ENCODE measurements at places on chromosomes 12 and 14.

DNA sequence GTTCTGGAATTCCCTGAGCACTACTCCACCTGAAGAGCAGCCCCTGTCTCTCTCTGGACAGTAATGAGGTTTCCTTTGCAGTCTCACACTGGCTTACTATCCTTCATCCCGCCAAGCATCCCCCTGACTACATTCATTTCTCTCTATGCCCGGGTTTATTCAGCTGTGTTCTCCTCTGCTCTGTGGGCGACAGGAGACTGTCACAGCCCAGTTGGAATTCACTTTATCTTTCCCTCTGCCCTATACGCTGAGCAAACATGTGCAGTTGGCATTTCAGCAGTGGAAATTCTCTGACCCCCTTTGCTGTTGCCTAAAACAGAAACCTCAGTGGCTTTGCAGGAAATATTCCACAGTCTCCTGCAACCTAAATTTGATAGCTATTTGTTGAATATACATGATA, 83.5 kb upstream of the MAX start:
- DNase-seq: no peak

GRCh38 chr14:56955745-56956144, 145.5 kb upstream of the OTX2 start:
- no peak for DNase-seq

DNA sequence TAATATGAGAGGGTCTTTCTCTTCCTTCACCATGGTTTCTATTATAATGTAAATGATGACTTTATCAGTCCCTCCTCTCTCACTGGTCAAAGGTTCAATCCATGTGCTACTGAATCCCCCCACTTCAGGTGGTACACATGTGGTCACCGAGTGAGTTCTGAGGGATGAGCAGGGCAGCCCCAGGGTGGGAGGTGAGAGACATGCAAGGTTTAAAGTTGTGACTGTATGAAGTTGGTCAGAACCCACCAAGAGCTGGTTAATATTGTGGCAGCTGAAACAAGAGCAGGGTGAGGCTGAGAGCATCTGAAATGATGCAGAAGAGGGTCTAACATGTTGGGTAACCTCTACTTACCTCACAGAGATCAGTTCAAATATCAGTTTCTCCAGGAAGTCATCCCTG, 444.7 kb upstream of the FBXO33 start:
- no peak for DNase-seq

DNA sequence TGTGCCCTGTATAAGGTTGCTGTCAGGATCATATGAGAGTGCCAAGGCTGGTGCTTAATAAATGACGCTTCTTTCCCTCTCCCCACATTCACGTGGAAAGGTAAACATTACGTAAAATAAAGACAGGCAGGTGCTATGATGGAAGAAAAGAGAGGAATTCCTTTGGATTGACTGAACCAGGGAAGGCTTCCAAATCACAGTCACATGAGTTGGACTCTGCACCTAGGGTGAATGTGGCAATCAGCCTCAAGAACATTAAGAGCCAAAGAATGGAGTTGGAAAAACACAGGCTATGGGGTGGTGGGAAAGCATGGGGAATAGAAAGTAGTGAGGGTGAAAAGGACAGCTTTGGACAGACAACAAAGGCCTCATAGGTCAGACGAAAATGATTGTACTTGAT, 473.1 kb downstream of the VRK1 start:
- no peak for DNase-seq

DNA sequence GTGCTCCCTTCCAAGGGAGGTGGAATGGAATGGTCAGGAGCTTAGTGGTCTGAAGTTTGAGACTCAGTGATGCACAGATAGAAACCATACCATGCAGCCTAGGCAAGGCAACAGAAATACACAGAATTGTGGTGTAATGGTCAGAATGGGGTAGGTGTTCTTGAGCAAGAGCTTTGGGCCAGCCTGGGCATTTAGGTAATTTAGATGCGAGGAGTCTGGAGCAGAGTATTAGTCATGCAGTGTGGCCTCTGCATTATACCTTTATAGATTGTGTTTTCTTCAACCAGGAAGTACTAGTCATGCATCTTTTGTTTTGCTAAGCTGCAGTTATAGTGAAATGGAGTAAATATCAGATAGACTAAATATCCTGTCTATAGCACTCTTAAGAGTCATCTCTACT, 118.3 kb downstream of the DAAM1 start:
- no peak for DNase-seq

- no peak for DNase-seq
These were observed 26.4 kb downstream of the IFT43 start for GRCh38 chr14:76011930-76012329.

GRCh38 chr14:70666361-70666686, 24.6 kb downstream of the TTC9 start:
- DNase-seq: no peak

DNA sequence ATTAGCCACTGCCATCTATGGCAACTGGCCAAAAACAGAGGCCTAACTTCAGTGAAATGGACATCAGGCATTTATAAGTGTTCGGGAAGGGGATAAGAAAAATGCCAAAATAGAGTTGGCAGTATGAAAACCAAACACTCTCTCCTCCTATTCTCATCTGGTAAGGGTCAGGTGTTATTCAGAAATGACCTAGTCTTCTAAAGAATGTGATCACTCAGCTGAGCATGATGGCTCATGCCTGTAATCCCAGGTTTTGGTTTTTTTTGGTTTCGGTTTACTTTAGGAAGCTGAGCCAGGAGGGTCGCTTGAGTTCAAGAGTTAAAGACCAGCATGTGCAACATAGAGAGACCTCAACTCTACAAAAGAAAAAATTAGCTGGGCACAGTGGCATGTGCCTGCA, 170.3 kb downstream of the GRIN2B start:
- DNase-seq: no peak

DNA sequence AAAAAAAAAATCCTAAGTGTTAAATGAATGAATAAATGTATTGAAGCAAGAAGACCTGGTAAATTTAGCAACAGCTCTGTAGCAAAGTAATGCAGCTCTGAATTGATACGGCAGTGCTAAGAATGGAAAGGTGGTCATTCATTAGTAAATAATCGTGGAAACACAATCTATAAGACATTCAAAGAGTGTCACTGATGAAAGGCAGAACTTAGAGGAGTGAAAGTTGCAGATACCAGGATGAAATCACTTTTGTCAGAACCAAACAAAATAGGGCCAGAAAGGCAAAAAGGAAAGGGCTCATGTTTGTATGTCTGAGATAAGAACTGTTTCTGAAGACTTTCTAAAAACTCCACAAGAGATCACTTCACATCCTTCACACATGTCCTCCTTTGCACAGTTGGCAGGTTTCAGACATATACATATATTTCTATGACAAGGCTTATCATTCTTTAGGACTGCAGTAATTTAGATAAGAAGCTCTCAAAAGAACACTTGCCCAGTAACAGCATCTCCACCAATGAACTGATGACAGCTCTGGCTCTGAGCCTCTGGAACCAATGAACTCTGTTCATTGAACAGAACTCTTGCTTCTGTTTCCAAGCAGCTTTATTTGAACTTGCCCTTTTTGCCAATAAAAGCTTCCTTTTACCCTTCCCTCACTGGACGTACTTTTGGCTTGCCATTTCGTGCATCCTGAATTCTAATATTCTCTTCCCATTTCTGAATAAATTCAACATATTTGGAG, 4.2 kb upstream of the LRR1 start:
- DNase-seq: no peak

- DNase-seq: no peak
These were observed 57.2 kb downstream of the SIX6 start for GRCh38 chr14:60566101-60566500.

- no peak for DNase-seq
These were observed 65.0 kb downstream of the RFLNA start for GRCh38 chr12:124359671-124360581.

DNA sequence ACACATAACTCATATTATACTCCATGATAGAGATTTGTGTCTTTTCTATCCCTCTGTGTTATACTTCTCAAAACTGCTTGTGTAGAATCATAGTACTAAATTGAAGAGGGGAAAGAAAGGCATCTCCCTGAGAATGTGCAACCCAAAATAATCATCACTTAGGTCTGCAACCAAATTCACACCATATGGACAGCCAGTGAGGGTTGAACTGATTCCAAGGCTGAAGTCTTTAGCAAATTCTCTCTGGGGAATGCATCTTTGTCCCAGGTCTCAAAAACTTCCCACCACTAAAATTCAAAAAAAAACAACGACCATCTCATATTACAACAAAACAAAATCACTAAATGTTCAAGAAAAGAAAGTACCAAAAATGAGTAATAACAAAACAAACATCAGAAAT, 11.0 kb downstream of the ZFC3H1 start:
- DNase-seq: no peak

- DNase-seq: no peak
These were observed 18.1 kb downstream of the RFC5 start for GRCh38 chr12:118034429-118035189.

DNA sequence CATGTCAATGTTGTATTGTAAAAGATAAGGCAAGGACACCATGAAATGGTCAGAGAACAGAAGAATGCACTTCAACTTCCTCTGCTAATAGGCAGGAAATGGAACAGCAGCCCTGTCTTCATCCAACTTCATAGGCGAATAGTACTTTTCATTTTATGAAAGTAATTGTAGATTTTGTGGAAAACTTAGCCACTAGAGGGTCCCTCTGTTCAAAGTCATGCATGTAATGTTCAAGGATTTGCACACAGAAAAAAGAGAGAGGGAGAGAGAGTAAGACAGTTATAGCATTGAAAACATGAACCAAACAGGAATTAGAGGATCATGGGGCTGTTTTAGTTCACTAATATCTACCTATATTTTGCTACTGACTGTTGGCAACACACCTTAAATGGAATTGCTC, 172.2 kb downstream of the FLRT2 start:
- no peak for DNase-seq

GRCh38 chr14:23056956-23057756, at the start of gene CDH24:
Gene CDH24 (minus strand): TSS chr14:23057520. CDS start chr14:23055733, 1,787 bp downstream.
- DNase-seq: peak; percentile 63

GRCh38 chr14:50350975-50351374, 38.9 kb downstream of the DMAC2L start:
- no peak for DNase-seq

GRCh38 chr12:101021911-101022388, 188.1 kb downstream of the SLC5A8 start:
- no peak for DNase-seq

- no peak for DNase-seq
These were observed 263.2 kb downstream of the SEC23A start for GRCh38 chr14:38839694-38840365.

GRCh38 chr12:17239874-17240273, 633.9 kb upstream of the LMO3 start:
- no peak for DNase-seq

DNA sequence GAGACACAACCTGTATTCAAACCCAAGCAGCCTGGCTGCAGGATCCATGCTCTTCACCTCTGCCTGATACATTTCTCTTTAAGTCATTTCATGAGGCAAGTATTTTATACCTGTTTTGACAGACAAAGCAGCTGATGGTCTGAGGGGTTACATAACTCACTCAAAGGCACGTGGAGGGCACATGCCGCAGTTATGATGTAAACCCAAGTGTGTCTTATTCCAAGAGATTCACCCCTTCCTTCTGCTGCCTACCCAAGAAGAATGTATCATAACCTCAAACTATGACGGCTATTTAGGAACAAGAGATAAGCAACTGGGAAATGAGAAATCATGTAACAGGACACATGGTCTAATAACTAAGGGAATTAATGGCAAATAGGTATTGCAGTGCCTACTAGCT, 329.8 kb upstream of the TMPO start:
- DNase-seq: no peak

DNA sequence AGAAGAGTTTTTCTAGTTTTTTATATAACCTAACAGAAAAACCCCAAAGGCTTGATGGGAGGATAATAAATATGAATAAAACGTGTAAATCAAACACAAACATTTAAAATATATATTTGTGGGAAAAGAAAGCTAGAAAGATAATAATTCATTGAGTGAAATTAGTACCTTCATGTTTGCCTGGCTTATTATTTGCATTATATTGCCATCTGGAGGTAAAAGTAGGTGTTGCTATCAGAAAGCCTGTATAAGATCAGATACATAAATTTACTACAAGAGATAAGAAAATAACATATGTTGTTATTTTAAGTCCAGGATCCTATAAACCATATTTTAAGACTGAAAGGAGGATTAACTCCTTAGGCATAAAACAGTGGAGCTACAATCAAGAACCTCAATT, 77.7 kb downstream of the NTS start:
- DNase-seq: no peak

Data from activated CD4-positive, alpha-beta T cell treated with anti-CD3 and anti-CD28 coated beads, Interleukin-2, amount 50 U/mL, for 16 hours (primary cell).